ENCODE measurements at places on chromosomes 1 and 21. TPM values are rescaled to one million over a fixed set of nuclear protein-coding genes. Genes with fewer than 3 reads are reported as not detected.

BLZF1 gene
- total RNA-seq, result 33.9 TPM

S100A5 gene
- total RNA-seq, result not detected

SPEN gene
- 52.6 TPM for total RNA-seq

OLIG2 gene
- total RNA-seq, result 51.4 TPM

ZNF593OS gene
- total RNA-seq, result not detected

GJA9 gene
- total RNA-seq, result not detected

HEYL gene
- total RNA-seq, result 1.4 TPM

RAP1A gene
- 36.9 TPM for total RNA-seq

SPRR1B gene
- total RNA-seq, result not detected

POTED gene
- not detected for total RNA-seq

OR2AK2 gene
- total RNA-seq, result 2.1 TPM

FCGR2B gene
- 0.46 TPM for total RNA-seq

KRTAP12-2 gene
- not detected for total RNA-seq

TNFSF18 gene
- total RNA-seq, result 1.8 TPM

CHRNB2 gene
- total RNA-seq, result 31.6 TPM

SLC44A5 gene
- total RNA-seq, result 47.5 TPM

C1orf141 gene
- total RNA-seq, result 0.69 TPM

OR2L3 gene
- total RNA-seq, result 0.92 TPM

OVAAL gene
- not detected for total RNA-seq

OR2L8 gene
- 2.5 TPM for total RNA-seq

TPTE gene
- not detected for total RNA-seq

APCS gene
- total RNA-seq, result not detected

NR0B2 gene
- total RNA-seq, result not detected

TAL1 gene
- 5.8 TPM for total RNA-seq

CELA3B gene
- not detected for total RNA-seq

TAF13 gene
- 79.6 TPM for total RNA-seq

LIN28A gene
- not detected for total RNA-seq

SLC26A9 gene
- total RNA-seq, result not detected

SLC1A7 gene
- total RNA-seq, result not detected
